ENCODE measurements at places on chromosomes 6 and 20.

GRCh38 chr6:62446647-62447316 is 160.8 kb upstream of the KHDRBS2 start:
- DNase-seq = no peak

- DNase-seq = no peak
These were observed at the start of gene SLC22A16 for GRCh38 chr6:110476046-110476849. Gene SLC22A16, minus strand, starts transcription at chr6:110476613. Its CDS starts 39 bp downstream, at chr6:110476574.

DNA sequence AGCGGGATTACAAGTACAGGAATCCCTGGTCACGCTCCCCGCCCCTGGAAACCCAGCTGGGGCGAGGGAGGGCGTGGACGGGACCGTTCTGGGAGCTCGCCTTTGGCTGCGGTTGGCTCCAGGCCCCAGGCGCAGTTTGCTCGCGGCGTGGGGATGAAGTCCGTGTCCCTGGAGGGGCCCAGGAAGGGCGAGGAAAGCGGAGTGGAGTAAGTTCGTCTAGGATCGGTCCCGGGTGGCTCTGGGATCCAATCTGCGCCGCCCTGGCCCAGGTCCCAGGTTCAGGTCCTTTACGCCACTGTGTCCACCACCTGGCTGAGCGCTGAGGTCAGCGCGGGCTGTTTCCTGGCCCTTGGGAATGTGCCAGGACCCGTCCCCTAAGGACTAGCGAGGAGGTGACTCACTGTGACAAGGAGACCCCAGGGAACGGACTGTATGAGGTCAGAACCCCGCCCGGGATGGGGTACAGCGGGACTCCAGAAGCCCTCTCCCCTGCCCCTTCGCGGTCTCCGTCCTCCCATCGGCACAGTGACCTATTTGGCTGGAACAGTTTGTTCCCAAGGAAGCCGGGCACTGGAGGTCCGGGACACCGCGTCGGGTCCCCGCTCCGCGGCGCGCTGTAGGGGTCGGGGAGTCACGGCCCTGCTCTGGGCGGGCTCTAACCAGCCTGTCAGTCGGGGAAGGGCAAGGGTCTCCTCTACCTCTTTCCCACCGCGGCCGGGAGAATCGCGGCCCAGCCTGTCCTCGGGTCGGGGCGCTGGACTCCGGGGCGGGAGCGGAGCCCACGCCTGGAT is 724 bp downstream of the CDKN1A start:
- DNase-seq = peak; percentile 74

GRCh38 chr20:17934141-17934862 is 34.3 kb downstream of the SNX5 start:
- DNase-seq = no peak

DNA sequence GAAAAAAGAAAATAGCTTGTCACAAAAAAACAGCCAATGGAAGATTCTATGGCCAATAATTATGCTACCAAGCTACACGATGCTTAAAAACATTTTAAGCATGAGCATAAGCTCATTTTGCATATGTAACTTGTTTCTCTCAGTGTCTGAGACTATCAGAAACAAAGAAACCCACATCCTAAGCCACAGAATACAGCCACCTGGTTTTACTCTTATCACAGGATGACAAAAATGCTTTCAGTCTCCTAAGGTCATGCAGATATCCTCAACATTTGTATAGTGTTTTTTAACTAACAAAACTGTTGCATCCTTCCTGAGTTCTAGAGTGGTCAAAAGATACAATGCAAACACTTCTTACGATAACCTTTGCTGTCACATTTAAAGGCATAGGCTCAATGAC is 172.1 kb upstream of the RUNX2 start:
- no peak for DNase-seq

- DNase-seq = no peak
These were observed 98.4 kb upstream of the PREP start for GRCh38 chr6:105501246-105501645.

DNA sequence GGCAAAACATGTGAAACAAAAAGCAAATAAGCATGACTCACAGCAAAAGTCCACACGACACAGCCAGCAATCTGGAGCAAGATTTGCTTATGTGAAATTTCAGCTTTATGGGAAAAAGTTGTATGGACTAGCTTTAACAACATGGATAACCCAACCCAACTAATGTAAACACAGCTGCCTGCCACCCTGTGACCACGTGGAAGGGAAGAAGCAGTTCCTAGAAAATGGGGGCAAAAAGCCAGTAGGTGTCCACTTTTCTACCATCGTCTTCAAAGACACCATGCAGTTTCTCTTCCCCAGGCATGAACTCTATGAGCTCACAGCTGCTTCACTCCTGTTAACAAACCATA is 425.4 kb upstream of the RNF217 start:
- DNase-seq = no peak

DNA sequence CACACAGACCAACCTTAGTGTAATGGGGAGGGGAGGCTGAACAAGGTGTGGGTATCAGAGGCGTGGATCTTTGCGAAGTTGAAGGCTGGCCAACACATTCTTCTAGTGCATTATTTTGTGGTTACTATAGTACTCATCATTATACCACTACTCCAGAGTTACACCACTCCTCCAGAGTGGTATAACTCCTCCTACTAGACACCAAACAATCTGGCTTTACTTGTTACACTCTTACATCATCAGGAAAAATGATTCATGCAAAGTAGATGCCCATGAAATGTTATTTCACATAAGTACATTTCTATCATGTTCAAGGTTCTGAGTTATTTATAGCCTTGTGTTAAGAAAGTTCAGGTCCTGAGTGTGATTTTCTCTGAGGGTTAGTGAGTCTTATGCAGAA is 443.1 kb upstream of the OPRM1 start:
- DNase-seq = no peak

DNA sequence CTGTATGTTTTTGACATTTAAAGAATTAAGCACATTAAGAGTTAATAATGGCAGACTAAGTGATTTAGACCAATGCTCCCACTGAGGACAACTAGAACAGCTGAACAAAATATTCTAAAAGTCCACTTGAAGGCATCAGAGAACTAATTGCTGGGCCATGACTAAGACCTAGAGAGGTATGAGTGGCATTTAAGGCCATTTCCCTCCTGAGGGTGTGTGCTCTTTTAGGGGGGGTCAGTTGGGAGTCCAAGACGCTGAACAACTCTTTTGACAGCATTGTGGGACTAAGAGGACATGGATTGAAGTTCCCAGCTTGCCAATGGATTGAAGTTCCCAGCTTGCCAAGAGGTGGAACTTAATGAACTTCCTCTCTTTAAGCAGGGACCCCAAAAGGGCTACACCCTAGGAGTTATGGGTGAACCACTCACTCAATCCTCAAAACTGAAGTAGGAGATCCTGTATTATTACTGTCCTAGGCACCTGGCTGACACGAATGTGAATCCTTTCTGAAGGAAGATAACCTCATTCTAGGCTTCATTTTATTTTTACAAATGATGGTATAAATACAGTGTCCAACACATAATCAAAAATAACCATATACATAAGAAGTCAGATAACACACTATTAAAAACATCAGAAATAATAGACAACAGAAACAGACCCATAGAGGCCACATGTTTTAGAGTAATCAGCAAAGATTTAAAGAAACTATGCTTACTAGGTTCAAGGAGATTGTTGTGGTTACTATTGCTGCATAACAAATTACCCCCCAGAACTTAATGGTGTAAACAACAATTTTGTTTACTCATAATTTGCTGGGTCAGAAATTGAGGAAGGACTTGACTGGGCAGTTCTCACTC is 175.1 kb downstream of the VEGFA start:
- DNase-seq = no peak

- no peak for DNase-seq
These were observed 67.4 kb upstream of the C20orf144 start for GRCh38 chr20:33594743-33595142.

GRCh38 chr6:25991785-25992412 is 29.3 kb downstream of the TRIM38 start:
- DNase-seq = peak; percentile 74

DNA sequence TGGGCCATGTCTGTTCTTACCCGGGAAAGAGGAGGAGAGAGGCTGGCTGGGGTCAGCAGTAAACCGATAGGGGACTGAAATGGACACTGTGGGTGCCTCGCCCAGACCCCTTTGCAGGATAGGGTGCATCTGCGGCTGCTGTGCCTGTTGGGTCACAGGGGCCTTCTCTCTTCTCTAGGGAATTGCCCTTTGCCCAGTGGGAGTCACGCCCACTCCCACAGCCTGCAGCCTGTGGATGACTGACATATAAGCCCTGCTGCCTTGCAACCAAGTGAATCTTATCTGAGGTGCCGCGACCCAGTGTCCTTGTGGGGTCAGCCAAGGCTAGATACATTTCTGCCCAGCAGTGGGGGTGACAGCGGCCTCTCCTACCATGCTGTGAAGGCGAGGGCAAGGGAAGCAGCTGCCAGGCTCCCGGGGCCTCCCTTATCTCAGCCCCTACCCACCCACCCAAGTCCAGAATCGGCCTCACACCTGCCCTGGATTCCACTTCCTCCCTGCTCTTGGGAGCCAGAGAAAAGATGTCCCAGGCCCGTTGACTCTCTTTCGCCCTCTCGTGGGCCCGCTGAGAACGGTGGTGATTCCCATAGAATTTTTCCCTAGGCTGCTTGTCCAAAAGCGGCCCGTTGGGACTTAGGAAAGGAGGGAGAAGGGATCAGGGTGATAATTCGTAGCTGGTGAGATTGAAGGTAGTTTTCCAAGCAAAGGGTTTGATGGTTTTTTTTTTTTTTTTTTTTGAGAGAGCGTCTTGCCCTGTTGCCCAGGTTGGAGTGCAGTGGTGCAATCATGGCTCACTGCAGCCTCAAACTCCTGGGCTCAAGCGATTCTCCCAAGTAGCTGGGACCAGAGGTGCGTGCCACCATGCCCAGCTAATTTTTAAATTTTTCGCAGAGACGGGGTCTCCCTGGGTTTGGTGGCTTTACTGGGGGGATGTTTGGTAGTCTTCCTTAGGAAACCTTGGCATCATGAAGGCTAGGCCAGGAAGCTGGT is 76.4 kb upstream of the RNF24 start:
- DNase-seq = peak; percentile 84

DNA sequence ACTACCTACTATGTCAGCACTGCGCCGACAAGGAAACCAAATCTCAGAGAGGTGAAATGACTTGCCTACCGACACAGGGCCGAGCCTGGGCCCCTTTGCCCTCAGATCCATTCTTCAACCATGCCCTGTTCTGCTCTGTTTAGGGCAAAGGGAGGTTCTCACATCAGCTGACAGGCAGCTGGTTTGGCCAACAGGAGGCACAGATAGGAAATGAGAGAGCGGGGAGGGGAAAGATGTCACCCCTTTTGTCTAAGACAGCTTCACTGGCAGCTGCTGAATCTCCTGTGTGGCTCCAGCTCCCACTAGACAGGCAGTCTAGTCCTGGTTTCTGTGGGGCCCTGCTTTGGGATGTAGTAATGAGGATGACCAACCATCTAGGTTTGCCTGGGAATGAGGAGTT is 158.7 kb downstream of the TMEM200A start:
- DNase-seq = peak; percentile 29

DNA sequence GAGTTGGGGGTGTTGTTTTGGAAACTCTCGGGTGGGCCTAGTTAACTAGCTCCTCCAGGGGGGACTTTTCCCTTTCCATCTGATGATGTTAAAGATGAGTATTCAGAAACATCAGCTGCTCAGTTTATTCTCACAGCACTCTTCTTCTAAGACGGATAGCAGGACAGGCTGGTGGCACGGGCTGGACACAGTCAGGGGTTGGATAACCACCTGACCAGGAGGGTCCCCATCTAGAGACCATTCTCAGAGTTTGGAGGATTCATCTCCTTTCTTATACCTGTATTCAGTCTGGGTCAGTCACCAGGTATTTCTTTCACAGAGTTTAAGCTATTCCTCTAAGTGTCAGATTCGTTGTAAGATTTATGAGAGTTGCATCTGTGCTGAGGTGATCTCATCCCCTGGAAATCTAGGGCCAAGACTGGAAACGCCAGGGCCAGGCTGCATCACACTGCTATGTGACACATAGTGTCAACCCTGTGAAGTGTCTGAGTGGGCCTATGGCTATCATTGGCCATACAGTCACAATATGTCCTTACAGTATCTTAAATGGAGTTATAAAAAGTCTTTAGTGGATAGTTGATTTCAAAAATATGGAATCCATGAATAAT is 111.7 kb downstream of the FAM50B start:
- DNase-seq = no peak

DNA sequence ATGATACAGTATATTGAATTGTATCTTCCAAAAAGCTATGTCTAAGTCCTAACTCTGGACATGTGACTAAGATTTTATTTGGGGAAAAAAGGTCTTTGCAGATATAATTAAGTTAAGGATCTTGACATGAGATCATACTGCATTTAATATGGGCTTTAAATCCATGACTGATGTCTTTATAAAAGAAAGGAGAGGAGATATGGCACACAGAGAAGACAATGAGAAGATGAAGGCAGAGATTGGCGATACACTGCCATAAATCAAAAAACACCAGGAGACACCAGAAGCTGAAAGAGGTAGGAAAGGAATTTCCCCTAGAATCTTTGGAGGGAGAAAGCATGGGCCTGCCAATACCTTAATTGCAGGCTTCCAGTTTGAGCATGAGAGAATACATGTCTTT is 1450.2 kb downstream of the HACE1 start:
- no peak for DNase-seq

- DNase-seq = no peak
These were observed 149.5 kb upstream of the BMP5 start for GRCh38 chr6:56024931-56025330.

- DNase-seq = no peak
These were observed 111.7 kb downstream of the TRERF1 start for GRCh38 chr6:42339991-42340401.

DNA sequence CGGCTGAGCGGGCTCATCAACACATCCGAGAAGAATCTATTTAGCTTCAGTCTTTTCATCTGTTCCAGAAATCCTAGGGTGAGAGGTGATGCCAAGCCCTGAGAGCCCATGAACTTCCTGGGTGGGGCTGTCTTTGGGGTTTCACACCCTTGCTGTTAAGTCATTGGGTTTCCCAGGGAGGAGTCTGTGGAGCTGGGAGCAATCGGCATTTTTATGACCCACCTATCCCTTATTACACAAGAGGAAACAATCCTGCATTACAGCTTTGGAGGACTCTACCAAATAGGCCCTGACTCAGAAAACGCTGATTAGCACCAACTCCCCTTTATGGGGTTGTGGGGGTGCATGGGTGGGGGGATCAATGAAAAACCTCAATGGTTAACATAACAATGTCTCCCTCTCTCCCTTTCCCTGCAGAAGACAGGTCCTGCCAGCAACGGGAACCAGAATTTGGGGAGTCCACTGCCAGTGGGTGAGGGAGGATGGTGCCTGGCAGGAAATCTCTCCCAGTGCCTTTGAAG is 46.3 kb downstream of the EZR start:
- DNase-seq = peak; percentile 36

DNA sequence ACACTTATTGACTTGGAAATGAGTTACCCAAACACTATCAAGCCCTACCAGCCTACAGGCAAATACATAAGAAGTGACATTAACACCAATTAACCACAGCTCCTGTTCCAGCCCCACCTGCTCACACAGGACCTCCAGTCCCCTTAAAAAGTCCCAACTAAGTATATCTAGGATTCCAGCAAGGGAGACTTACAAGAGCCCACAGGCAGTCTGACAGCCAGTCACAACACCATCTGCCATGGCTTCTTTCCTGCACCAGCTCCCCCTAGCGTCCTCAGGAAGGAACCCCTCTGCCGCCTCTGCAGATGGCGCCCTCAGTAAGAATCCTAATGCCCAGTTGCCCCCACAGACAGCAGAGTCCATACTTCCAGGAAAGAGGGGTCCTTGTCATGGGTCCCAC is 122.1 kb downstream of the HIVEP2 start:
- DNase-seq = peak; percentile 88

- DNase-seq = no peak
These were observed 16.4 kb downstream of the TBPL1 start for GRCh38 chr6:133969285-133969920.

GRCh38 chr6:109237986-109238329 is 142.7 kb downstream of the CEP57L1 start:
- no peak for DNase-seq
